ENCODE measurements at places on chromosomes 3 and 15.

GRCh38 chr3:144816323-144816722, 844.7 kb downstream of the DIPK2A start:
- no peak for DNase-seq

- no peak for DNase-seq
Observed at GRCh38 chr15:33888176-33888575, 80.1 kb upstream of the CHRM5 start.

DNA sequence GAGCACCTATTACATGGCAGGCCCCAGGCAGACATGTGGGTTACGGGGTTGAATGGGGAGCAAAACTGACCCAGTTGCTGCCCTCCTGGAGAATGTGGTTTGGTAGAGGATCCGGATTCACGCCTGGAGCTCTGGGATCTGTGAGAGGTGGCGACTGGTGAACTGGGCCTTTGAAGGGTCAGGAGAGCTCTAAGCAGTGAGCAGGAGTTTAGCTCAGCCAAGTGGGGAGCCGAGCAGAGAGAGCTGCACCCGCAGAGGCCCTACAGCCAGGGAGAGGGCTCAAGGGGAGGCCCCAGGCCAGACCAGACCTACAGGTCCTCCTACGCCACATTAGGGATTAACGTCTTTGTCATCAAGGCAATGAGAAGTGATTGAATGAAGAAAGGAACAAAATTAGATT, 179.8 kb upstream of the TLE3 start:
- DNase-seq, result no peak

DNA sequence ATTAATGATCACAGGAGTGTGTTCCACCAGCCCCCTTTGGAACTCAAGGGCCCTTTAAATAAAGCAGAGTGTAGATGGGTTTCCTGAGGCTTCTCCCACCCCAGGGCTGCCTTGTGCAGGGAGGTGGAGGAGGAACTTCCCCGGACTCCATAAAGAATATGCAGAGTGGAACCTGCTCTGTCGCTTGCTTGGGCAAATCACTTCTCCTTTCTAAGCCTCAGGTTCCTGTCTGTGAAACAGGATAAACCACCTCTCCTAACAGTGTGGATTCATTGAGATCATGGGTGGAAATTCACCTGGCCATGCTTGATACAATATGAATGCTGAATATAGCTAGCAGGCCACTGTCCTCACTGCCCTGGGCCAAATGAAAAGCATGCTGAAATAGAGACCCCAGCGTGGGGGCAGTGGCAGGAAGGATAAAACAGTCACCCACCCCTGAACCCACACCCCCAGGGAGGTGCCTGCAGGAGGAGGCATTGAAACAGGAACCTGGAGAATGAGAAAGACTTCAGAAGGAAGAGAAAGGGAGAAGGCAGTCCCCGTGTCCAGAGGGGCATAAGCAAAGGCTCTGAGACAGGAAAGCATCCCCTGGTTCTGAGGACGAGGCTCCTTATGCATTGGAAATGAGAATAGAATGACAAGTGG, 41.1 kb upstream of the CHRNB4 start:
- DNase-seq, result no peak

- DNase-seq, result no peak
Observed at GRCh38 chr3:8712908-8713255, 20.7 kb upstream of the CAV3 start.

DNA sequence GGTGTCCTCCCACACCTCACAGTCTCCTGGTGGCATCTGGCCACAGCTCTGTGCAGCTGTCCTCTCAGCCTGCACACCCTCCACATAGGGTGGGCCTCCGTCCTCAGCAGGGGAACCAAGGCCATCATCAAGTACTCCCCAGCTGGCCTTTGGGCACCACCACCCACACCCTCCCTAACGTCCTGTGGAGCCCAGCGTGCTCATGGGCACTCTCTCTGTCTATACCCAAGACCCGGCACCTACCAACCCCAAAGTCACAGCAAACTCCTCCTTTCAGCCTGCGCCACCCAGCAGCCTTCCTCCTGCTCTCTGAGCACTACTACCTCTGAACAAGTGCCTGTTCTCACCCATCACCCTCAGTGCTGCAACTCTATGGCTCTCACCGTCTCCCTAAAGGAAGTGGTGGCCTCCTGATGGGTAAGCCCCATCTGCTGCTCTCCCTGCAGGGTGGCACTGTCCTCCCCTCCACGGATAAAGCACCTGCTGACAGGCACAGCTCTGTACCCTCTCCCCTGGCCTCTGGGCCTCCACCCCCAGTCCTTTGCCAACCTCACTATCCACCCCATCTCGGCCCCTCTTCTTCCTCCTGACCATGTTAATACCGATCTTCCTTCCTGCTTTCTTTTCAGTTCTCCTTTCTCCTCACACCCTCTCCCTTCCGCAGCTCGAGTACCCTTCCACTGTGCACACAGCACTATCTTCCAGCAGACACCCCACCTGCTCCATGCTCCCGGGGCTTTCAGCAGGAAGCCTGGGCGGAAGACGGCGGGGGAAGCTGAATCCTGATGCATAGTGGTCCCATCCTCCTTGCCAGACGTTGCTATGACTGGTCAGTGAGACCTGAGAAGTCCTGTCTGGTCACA, 31.5 kb downstream of the SLC41A3 start:
- DNase-seq, result no peak

GRCh38 chr3:94775746-94776145, 712.9 kb downstream of the NSUN3 start:
- DNase-seq, result no peak

- DNase-seq, result no peak
Observed at GRCh38 chr3:150237490-150237889, 170.6 kb upstream of the TSC22D2 start.

DNA sequence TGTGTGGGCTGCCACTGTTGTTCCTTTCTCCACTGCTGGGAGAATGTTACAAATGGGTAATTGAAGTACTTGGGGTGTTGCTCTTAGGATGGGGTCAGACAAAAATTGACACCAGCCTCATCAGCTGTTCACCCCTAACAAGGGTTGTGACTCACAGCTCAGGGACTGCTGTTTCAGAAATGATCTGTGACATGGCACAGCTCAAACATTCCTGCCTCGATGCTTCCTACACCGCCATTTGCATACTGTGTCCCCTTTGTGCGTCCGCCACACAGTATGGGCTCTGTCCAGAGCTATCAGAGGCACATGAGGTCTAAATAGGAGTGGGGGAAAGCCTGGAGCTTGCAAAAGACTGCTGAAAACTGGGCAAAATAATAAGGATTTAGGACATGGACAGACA, 43.9 kb downstream of the CCNL1 start:
- DNase-seq, result no peak

DNA sequence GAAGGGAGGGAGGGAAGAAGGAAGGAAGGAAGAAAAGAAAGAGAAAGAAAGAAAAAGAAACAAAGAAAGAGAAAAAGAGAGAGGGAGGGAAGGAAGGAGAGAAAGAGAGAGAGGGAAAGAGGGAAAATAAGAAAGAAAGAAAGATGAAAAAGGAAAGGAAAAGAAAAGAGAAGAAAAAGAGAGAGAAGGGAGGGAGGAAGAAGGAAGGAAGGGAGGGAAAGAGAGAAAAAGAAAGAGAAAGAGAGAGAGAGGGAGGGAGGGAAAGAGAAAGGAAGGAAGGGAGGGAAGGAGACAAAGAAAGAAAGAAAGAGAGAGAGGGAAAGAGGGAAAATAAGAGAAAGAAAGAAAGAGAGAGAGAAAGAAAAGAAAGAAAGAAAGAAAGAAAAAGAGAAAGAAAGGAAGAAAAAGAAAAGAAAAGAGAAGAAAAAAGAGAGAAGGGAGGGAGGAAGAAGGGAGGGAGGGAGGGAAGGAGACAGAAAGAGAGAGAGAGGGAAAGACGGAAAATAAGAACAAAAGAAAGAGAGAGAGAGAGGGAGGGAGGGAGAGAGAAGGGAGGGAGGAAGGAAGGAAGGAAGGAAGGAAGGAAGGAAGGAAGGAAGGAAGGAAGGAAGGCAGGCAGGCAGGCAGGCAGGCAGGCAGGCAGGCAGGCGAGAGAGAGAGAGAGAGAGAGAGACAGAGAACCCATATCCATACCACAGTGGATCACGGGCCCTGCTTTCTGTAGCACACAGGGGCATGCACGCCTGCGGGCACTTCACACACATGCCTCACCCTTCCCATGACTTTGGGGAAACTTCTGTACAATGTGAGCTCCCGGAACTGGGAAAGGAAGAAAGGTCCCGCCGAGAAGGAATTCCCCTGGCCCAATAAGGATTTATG, 52.5 kb downstream of the ADCY5 start:
- no peak for DNase-seq

- DNase-seq, result no peak
Observed at GRCh38 chr15:79601405-79602086, 169.4 kb downstream of the MINAR1 start.

DNA sequence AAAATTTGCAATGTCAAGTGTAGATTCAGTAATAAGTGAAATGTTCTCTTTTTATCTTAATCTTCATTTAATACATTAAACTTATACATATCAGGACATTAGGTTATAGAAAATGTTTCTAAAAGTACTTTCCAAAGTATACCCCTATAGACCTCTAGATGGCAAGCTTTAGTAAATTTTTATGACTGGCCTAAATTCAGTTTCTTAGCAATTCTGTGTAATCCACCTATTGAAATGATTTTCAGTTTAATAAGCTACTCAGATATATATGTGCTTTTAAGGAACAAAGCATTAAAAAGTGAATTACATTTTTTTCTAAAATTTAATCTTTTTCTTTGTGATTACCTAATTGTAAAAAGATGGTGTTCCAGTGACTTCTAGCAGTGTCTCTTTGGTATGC, 342.2 kb downstream of the GBE1 start:
- DNase-seq, result no peak

- peak; percentile 18 for DNase-seq
Observed at GRCh38 chr15:76235186-76235826, 76.0 kb downstream of the ETFA start.

- no peak for DNase-seq
Observed at GRCh38 chr3:127419182-127419581, 131.3 kb upstream of the PRR20G start.

DNA sequence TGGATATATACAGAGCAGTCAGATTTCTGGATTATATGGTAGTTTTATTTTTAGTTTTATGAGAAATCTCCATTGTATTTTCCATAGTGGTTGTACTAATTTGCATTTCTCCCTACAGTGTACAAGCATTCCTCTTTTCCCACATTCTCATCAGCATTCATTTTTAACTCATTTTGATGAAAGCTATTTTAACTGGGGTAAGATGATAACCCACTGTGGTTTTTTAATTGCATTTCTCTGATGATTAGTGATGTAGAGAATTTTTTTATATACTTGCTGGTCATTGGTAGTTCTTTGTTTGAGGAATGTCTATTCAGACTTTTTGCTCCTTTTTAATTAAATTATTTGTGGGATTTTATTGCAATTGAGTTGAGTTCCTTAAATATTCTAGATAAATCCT, 903.6 kb downstream of the DIPK2A start:
- DNase-seq, result no peak

DNA sequence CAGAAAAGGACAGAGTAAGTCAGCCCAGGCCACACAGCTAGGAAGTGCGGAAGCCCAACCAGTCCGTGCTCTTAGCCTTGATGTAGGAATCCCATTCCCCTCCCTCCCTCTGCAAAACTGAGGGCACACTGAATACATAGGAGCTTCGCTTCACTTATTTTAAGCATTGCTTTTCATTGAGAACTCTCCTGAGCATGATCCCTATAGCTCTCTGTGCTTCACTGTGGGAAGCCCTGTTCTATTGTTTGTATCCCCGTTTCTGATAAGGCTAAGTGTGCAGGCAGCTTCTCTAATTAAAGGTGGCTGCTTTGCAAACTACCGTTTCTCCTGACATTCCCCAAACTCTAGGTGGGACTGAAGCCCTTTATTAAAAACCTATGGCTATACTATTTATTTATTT, 29.9 kb downstream of the IL5RA start:
- no peak for DNase-seq

GRCh38 chr15:68360721-68361120, 71.2 kb downstream of the ITGA11 start:
- DNase-seq, result no peak

DNA sequence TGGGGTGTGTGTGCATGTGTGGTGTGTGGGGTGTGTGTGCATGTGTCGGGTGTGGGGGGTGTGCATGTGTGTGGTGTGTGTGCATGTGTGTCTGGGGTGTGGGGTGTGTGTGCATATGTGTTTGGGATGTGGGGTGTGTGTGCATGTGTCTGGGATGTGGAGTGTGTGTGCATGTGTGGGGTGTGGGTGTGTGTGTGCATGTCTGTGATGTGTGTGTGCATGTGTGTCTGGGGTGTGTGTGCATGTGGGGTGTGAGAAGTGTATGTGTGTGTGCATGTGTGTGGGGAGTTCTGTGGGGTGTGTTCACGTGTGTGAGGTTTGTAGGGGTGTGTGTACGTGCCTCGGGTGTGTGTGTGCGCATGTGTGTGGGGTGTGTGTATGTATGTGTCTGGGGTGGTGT, 6.7 kb upstream of the OCA2 start:
- no peak for DNase-seq

DNA sequence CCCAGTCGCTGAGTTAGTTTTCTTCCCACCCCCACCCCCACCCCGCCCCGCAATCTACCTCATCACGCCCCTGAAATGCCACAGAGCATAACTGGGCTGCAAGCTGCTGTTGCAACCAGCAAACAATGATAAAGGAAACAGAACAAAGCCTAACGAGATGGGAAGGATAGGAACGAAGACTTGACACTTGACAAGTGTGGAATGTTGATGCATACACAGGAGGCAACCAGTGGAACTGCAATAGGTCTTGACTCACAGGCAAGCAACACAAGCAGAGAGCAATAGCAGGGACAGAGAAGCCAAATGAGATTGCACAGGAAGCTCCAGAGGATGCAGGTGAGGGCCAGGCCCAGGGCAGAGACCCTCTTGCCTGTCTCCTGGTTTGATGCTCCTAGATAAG, 225.9 kb downstream of the IGSF11 start:
- DNase-seq, result no peak

DNA sequence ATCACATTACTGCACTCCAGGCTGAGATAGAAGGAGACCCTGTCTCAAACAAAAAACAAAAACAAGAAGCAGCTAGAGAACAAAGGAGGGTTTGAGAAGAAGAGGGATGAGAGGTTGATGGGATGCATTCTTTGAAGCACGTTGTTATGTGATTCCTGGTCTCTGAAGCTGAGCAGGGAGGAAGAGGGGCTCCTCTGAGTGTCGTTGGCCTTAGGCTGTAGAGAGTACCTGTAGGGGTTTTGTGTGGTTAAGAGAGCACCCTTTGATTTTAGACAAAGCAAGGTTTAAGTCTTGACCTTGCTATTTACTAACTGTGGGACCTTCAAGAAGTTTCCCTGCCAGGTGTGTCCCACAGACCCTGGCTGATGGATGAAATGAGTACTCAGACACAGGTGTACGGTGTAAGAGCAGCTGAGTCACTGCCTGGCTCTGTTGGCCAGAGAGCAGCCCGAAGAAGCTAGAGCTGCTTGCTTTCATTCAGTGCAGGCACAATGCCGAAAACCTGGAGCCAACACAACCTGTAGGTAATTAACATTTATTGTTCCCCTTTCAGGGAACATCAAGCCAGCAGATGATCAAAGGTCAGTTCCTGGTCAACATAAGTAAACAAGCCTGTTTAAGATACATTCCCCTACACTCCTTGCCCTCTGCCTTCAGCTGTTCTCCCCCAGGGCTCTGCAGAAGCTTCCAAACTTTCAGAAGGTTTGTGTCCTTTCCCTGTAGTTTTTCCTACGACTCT, 67.2 kb downstream of the LRRK1 start:
- DNase-seq, result no peak

Data from CMK (cell line).